Stimulated activated CD8-positive, alpha-beta memory T cell treated with anti-CD3 and anti-CD28 coated beads, Interleukin-4, amount 100 ng/mL, for 48 hours (primary cell): ENCODE measurements at places on chromosomes 6 and 20.

GRCh38 chr20:59903621-59904020 is 29.8 kb downstream of the SYCP2 start:
- DNase-seq: no peak

GRCh38 chr6:92577077-92577719 is 842.2 kb downstream of the EPHA7 start:
- DNase-seq: no peak

GRCh38 chr20:56899506-56899905 is 270.4 kb downstream of the TFAP2C start:
- no peak for DNase-seq

GRCh38 chr6:25035174-25035511 is 99.4 kb upstream of the RIPOR2 start:
- no peak for DNase-seq

GRCh38 chr6:100260584-100260983 is 204.1 kb downstream of the SIM1 start:
- no peak for DNase-seq

GRCh38 chr20:962683-963082 is 39.4 kb downstream of the RSPO4 start:
- no peak for DNase-seq

- no peak for DNase-seq
These were observed 65.7 kb downstream of the EPM2A start for GRCh38 chr6:145669627-145670034.

DNA sequence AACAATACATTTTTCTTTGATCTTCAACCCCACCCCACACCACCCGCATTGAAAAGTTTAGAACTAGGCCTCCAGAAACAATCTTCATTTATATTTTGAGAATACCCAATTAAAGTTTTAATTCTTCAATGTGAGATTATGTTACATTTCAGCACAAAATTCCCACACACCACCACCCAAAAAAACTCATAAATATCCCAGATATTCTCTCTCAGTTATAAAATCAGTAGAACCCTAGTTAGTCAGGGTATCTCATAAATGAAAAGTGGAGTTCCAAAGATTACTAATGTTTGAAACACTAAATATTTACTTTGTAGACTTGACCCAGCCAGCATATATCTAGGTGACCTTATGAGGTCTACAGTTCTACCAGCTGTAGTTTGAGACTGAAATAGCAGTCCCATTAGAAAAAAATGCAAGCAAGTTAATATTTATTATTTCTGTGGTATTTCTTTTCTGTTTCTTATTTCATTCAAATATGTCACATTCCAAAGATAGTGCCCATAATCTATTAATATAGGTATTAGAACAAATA is 371.0 kb downstream of the TENT5A start:
- no peak for DNase-seq

DNA sequence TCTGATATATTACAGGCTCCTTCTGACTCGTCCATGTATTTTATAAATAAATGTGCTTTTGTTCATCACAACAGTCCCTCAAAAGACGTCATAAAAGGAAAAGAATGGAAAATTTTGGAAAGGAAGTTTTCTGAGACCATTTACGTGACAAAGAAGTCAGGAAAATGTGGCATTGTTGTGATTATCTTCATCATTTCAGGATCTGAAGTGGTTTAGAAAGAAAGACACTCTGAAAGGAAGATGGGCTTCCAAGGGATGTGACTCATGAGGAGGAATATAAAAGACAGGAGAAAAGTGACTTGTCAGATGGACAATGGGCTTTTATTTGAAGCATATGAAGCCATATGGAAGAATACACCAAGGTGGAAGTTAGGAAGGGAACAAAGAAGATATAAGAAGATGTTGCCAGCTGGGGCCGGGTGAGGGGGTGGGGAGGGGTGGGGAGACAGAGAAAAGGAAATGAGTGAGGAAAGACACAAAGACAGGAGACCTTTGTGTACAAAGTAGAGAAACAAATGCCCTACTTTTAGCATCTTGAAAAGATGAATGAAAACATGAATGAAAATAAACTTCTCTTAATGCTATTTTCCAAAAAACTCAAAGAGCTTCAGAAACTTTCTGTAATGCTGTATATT is 190.3 kb upstream of the PREP start:
- no peak for DNase-seq

- no peak for DNase-seq
These were observed 7.6 kb downstream of the MOCS1 start for GRCh38 chr6:39926668-39927067.

- no peak for DNase-seq
These were observed 64.6 kb downstream of the SNX5 start for GRCh38 chr20:17904027-17904426.

- DNase-seq: no peak
These were observed 16.3 kb upstream of the OR2B6 start for GRCh38 chr6:27940766-27941165.

DNA sequence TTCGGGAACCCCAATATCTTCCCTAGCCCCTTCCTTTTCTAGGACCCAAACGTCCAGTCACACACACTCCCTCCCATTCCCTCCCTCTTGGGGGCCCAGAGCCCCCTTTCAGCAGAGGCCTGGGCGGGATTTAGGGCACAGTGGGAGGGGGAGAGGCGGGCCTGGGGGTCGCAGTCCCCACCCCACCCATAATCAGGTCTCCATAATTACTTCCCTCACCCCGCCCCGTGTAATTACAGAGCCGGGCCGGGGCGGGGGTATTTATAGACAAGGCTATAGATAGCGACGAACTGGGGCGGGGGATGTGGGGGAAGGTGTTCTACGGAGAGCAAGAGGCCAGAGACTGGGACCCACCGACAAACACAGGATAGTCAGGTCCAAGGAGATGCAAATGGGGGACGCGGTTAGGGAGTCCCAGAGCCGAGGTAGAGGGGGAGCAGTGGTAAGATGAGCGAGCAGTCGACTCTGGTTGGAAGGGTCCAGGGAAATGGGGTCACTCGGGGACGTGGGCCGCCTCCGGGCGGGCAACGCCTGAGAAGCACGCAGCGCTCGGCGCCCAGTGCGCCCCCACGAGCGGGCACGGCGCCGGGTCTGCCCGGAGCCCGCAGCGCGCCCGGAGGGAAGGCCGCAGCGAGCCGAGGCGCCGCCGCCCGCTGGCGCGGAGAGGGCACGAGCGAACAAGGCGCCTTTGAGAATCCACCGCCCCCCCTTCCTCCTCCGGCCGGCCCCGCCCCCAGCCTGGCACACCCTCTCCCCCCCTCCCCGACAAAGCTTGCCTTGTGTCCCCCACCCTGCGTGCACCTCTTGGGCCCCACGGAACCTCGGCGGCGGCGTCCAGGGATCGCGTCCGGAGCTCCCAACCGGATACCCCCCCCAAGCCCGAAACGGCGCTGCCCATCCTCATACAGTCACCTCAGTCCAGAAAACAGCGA is 670 bp upstream of the COL11A2 start:
- no peak for DNase-seq

DNA sequence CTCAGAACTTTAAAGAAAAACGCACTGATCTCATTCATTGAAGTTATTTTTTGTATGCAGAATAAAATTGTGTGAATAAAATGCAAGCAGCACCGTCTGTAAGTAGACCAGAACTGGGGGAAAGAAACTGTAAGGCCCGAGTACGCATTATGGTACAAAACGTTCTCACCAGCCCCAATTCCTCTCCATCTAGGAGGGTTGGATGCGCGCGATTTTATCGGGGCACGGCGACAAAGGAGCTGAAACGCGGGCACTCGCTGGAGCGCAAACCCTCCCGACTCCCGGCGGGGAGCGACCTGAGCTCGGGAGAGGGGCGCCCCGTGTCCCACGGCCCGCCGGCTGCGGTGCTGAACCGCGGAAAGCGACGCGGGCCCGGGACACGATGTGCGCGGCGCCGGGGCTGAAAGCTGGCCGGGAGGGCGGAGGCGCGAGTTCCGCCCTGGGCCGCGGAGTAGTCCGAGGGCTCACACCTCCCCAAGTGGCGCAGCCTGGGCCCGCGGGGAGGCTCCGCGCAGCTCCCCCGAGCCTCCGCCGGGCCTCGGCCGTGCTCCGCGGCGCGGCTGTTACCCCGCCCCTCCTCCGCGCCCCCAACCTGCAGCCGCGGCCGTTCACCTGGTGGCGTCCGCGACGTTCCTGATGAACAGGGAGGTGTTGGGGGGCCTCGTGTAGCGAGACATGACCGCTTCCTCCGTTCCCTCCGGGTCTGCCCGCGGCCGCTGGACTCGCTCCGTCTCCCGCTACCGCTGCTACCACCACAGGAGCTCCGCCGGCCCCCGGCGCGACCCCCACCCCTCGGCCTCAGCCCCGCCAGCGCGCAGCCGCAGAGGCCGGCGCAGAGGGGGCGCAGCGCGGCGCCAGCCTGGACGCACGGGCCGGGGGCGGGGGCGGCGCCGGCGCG is at the start of gene SRSF12:
SRSF12 (minus strand) TSS at position 861 of the 898 bp plus-strand sequence; CDS start at position 677, 184 bp downstream.
- DNase-seq: peak; percentile 42

GRCh38 chr6:4413073-4413472 is 277.7 kb upstream of the ECI2 start:
- no peak for DNase-seq

DNA sequence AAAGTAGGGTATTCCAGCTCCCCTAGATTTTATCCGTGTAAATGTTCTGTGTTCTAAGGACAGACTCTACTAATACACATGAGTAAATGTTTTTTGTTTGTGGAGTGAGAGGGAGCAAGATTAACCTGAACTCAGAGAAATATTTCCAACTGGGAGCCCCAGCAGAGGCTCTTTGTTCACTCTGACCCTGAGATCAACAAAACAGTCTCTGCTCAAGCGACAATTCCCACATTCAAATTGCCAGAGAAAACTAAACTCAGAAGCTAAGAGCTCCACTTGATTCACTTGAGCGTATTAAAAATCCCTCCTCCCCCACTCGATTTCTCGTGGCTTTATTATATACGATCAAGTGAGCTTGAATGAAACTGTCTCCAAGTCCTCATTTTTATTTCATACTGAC is 413.9 kb upstream of the JARID2 start:
- DNase-seq: no peak

GRCh38 chr6:31580438-31580740 is 1.8 kb downstream of the LTB start:
- no peak for DNase-seq

GRCh38 chr6:42690872-42691271 is 31.5 kb downstream of the PRPH2 start:
- DNase-seq: no peak

DNA sequence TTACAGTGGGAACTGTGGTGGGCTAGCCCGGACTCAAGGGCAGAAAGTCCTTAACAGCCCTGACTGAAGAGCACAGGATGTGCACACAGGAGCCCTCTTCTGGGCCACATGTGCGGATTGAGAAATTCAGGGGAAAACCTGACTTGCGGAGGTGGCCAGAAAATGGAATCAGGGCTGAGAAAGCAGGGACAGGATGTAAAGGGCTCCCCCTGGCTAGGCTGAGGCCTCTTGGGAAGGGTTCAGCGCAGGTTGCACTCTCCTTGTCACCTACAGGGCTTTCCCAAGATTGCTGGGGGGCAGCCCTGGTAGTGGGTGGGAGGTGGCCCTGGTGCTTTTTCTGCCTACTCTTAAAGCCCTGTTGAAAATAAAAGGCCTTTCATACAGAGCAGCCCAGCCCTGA is 251.2 kb downstream of the SLC24A3 start:
- DNase-seq: no peak
